ENCODE measurements at places on chromosomes 5 and 9. TPM values are rescaled to one million over a fixed set of nuclear protein-coding genes. Genes with fewer than 3 reads are reported as not detected.

DNA sequence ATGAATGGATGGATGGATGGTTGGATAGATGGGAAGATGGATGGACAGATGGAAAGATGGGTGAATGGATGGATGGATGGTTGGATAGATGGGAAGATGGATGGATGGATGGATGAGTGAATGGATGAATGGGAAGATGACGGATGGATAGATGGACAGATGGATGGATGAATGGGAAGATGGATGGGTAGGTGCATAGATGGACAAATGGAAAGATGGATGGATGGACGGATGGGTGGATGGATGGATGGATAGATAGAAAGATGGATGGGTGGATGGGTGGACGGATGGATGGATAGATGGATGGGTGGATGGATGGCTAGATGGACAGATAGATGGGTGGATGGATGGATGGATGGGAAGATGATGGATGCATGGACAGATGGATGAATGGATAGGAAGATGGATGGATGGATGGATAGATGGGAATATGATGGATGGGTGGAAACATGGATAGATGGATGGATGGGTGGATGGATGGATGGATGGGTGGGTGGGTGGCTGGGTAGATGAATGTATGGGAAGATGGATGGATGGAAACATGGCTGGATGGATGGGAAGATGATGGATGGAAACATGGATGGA, 16.5 kb upstream of the EXOC3 start:
- no peak for DNase-seq

DNA sequence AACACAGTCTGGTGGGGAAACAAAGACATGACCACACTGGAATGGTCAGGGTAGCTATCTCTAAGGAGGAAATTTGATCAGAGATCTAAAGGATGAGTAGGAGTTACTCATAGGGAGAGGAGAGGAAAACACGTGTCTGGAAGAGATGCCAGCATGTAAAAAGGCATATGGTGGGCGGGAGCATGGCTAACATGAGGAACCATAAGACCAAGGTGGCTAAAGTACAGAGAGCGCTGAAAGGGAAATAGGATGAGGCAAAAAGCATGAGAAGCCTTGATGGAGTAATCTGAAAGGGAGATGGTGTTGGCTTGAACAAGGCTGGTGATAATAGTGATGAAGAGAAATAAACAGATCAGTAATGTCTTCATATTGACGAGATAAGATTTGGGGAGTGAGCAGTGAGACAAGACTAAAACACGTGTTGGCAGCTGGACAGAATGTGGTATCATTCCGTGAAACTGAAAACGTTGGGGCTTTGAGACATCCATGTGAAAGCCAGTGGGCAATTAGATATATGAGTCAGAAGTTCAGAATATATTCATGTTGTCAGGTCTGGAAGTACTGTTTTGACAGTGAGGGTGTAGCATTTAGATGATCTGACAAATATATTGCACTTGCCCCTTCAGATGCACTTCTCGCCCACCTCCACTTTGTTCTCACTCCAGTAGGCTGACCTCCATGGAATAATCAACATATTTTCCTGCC, 209.1 kb upstream of the KCNN2 start:
- no peak for DNase-seq

GRCh38 chr5:154112255-154112654, 73.5 kb downstream of the MFAP3 start:
- DNase-seq: no peak

Gene PCDHA8
- 14.6 TPM for total RNA-seq

- DNase-seq: no peak
Observed at GRCh38 chr9:133609311-133610098, at the start of gene FAM163B. Gene FAM163B (minus strand): TSS chr9:133609389. CDS start chr9:133580223, 29,166 bp downstream.

- no peak for DNase-seq
Observed at GRCh38 chr9:129359916-129360536, 182.0 kb upstream of the IER5L start.

Gene VCP
- total RNA-seq: 297 TPM

Gene CDX1
- not detected for total RNA-seq

DNA sequence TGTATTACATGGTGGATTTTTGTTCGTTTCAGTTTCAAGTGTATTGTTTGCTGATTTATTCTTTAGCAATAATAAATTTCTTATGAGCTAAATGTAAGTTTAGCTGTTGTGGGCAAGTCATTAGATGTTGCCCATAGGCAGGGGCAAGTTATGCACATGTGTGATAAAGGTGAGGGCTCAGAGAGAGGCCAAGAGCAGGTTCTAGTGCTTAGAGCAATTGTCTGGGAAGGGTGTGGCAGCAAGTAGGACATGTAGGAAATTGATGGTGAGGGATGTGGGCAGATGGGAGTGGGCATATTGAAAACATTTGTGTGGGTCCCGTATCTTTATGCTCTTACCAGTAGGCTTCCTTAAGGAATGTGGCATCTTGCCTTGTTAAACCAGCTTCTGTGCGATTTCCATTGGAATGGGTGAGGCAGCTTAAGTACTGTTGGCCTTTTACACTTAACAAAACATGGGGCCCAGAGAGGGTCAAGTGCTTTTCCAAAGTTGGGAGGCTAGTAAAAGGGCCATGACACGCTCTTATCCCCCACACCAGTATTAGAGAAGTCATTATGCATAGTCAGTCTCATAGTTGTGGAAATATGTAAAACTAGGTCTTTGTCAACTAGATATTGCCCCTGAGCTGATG, 60.6 kb downstream of the KDM4C start:
- DNase-seq: no peak

Gene AIF1L
- total RNA-seq: 16.7 TPM

DNA sequence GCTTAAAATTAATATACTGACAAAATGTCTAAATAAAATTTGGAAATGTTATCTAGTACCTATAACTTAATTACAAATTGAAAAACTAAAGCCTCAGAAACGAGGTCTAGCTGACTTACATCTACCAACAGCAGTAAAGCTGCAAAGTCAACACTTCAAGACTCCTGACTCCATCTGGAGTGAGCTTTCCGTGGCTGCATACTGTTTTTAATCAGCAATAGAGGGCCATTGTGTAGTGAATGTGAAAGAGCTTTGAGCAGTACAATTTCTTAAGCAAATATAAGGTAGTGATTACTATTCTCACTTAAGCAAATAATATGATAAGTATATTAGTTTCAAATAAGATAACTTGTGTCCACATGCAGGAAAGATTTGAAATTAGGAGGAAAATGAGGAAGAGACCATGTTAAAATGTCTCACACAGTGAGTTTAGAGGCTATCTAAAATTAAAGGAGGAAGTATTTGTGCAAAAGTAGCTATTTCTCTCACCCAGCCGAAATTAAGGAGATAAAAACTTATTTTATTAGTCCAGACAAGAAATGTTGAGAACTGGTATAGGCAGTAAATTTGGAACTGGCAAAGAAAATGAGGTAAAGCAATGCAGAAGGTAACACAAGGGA, 6.4 kb downstream of the SPINK6 start:
- DNase-seq: no peak

Gene PCDHB9
- 12.2 TPM for total RNA-seq

- DNase-seq: no peak
Observed at GRCh38 chr9:114116126-114116747, 17.1 kb upstream of the KIF12 start.

Gene ARID3C
- total RNA-seq: not detected

Gene FAM78A
- total RNA-seq: 14.9 TPM

Gene GDNF
- total RNA-seq: 0.51 TPM

DNA sequence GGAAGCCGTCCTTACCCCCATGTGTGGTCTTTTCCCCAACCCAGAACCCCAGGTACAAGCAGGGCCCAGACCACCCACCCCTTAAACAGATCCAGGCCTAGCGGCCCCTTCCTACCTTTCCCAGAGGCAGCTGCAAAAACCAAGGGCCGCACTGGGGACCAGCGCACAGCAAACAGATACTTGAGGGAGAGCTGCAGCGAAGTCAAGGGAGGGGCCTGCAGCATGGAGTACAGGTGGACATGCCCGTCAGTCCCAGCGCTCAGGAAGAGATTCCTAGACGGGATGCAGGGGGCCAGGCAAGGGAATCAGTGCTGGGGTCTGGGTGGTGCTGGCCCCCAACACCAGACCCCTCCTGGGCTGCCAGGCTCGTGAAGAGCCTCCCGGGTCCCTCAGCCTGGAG, 22.5 kb downstream of the DYNC2I2 start:
- no peak for DNase-seq

- no peak for DNase-seq
Observed at GRCh38 chr5:39118638-39119037, 44.4 kb upstream of the RICTOR start.

DNA sequence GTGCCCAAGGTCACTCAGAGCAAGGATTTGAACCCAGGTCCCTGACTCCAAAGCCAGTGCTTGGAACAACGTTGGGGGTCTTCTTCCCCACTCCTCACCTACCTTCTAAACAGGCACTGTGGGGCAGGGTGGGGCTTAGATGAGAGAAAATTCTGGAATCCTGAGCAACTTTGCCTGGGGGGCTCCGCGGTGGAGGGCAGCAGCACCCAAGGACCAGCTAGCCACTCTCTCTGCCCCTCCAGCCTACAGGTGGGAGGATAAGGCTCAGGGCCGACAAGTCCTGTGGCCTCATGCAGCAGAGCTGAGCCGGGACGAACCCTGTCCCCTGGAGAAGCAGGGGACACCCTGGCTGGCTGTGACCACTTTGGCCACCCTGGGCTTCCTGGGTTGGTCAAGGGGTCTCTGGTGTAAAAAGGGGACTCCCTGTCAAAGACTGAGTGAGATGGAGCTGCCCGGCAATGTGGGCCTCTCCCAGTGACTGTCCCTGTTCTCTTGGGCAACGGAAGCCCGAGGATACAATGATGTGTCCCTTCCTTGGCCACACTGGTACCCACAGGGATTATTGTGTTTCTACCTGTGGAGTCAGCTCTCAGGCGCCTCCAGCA, 26.5 kb downstream of the CEL start:
- no peak for DNase-seq

- no peak for DNase-seq
Observed at GRCh38 chr5:89282554-89283510, 399.8 kb upstream of the MEF2C start.

DNA sequence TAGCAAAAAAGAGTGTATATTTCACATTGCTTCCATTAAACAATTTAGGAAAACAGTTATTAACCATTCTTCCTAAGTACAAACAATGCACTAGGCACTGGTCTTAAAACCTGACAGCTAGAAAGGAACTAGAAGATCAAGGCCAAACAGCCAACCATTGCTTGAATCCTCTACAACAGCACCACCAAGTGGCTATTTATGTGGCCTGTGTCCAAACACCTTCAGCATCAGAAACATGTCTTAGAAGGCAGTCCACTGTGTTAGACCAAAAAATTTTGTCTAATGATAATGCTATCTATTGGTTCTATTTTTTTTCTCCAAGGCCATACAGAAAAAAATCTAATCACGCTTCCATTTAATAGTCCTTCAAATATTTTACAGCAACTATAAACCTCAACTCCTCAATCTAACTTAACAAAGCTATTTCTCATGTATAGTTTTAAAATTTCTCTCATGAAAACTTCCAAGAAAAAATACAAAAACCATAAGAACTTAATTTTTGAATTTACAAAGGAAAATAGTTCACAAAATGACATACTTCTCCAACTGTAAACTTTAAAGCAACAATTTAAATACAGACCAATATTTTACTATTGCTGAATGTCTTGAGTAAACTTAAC, 36.1 kb downstream of the CAAP1 start:
- DNase-seq: peak; percentile 35

Gene ZNG1C
- total RNA-seq: 16.0 TPM

Gene PFN3
- total RNA-seq: not detected

Gene SPEF2
- 0.96 TPM for total RNA-seq

Gene TSSK1B
- 0.54 TPM for total RNA-seq

DNA sequence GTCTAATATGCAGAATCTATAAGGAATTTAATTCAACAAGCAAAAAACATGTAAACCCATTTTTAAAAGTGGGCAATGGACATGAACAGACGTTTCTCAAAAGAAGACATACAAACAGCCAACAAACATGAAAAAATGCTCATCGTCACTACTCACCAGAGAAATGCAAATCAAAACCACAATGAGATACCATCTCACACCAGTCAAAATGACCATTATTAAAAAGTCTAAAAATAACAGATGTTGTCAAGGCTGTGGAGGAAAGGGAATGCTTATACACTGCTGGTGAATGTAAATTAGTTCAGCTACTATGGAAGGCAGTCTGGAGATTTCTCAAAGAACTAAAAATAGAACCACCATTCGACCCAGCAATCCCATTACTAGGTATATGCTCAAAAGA, 3.1 kb upstream of the KLHL3 start:
- DNase-seq: no peak

DNA sequence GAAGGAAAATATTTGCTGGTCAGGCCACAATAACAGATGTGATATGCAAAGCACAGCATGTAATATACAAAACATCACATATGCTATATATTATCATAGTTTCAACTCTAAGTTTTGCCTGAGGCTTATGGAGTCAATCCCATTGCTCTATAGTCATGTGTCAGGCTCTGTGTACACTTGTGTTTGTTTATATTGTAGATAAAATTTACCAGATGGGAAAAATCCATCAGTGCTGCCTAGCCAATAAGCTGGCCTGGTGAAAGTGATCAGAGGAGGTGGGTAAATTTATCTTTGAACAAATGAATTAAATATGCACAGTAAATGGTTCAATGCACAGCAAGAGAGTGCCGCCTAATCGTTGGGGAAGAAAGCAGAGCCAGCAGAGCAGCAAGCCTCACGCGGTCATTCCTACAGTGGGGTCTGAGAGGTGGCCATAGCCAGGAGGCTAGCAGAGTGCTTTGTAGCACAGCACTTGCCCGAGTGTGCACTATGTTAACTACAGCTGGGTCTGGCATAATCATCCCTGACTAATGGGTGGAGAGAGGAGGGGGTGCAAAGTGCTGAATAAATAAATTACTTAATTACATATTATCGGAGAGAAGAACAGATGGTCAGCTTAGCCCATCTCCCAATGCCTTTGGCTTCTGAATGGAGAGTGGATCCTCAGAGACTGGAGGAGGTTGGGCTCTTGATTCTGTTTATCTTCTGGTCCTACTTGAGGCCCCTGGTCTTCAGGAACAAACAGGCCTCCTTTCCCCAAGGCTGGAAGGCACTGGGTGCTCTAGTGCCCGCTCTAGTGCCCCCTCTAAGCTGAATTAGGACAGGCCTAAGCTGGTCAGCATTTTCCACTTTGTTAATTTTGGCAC, 153.5 kb downstream of the MAT2B start:
- peak; percentile 24 for DNase-seq

GRCh38 chr5:123120197-123120596, 31.2 kb downstream of the PRDM6 start:
- no peak for DNase-seq

GRCh38 chr9:114312513-114312875, 10.4 kb upstream of the ORM1 start:
- DNase-seq: no peak

DNA sequence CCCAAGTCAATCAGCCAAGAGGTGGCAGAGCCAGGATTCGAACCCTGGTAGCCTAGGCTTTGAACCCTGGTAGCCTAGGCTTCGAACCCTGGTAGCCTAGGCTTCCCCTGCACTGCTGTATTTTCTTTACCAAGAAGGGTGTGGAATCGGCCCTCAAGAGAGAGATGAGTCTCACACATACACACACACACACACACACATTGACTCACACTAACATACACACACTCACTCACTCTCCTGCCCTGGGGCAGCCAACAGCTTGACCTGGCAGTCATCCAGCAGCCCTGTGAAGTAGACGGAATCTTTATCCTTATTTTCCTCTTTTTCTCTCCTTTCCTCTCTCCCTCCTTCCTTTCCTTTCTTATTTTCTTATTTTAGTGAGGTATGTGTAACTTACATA, 55.4 kb upstream of the RPL26L1 start:
- DNase-seq: no peak

- DNase-seq: no peak
Observed at GRCh38 chr9:34059954-34060353, 11.3 kb upstream of the UBAP2 start.

- DNase-seq: no peak
Observed at GRCh38 chr5:170132976-170133448, 27.3 kb downstream of the FOXI1 start.

All from glutamatergic neuron (in vitro differentiated cells).